ENCODE measurements at places on chromosomes 3 and 15. TPM values are rescaled to one million over a fixed set of nuclear protein-coding genes. Genes with fewer than 3 reads are reported as not detected.

- no peak for DNase-seq
These were observed 37.1 kb downstream of the ATP6V1A start for GRCh38 chr3:113783980-113784379.

The KNL1 gene
- 17.7 TPM for total RNA-seq

DNA sequence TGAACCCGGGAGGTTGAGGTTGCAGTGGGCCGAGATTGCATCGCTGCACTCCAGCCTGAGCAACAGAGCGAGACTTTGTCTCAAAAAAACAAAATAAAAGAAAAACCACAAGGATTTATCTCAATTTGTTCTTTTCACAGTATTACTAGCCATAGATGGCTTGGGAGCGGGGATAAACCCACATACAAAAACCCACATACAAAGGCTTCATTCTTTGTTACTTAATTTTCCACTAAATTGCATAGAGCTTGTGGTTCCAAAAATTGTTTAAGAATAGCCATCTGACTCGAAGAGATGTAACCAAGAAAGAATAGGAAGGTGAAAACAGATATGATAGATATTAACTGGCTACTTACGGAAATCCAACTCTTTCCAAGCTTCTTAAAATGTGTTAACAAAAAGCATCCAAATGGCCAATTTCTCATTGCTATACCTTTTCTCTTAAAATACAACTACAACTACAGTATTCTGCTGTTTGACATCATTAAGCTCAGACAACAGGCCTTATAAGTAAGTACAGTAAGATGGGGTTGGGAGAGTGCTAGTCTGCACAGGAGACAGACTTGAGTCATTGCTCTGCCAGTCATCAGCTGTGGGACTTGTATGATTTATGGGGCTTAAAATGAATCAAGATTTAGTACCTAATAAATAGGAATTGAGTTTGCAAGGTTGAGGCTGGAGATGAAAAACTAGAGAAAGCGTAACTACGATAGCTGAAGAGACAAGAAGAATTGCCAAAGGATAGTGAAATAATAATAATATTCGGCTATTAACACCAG is 96.6 kb upstream of the PLXND1 start:
- DNase-seq: no peak

- DNase-seq: peak; percentile 48
These were observed 28.0 kb upstream of the SUCNR1 start for GRCh38 chr3:151845306-151845905.

GRCh38 chr3:125587039-125587648 is 8.2 kb downstream of the OSBPL11 start:
- DNase-seq: no peak

DNA sequence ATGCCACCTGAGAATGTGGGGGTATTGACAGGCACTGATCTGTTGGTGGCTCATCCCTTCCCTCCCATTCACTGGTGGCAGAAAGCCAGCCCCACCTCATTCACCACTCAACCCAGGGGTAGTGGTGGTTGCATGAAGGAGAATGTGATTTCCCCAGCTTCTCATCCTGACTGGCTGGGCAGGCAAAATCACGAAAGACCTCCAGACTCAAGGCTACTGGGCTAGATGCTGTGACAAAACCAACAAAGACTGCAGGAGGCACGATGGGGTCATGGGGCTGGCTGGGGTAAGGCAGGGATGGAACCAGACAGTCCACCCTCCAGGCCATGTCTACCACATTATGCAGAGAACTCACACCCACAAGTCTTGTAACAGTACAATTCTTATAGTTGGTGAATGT is 33.9 kb downstream of the FSTL1 start:
- DNase-seq: no peak

The GHSR gene
- not detected for total RNA-seq

- peak; percentile 81 for DNase-seq
These were observed 89.7 kb downstream of the LIPC start for GRCh38 chr15:58521293-58521991.

The POPDC2 gene
- 0.16 TPM for total RNA-seq

The IMPDH2 gene
- total RNA-seq: 265 TPM

DNA sequence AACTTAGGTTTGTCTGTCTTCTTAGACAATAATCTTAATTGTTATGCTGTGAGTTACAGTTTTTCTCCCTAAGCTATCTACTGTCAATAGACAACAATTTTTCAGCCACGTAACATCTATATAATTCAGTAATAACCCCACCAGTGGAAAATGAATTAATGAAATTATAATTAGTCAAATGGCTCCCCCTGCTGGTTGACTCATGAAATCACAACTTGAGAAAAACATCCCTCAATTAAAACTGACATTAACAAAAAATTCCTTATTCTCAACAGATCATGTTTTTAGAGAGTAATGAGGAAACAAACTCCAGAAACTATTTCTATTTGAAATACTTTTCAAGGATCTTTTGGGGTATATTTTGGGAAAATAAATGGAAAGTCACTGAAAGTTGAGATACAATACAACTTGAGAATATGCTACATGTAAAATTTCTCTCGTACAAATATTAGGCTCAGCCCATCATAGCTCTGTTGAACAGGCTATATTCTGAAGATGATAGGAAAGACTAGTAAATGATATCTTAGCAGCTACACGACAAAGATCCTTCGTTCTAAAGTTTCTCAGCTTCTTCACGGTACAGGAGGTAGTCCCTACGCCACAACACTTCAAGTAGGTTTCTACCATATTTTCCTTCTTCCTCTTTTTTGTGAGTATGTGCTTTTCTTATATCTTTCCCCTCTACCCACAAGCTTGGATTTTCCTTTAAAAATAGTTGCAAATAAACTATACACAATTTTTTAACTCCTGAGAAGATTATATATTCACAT is 20.7 kb downstream of the PPP1R2 start:
- peak; percentile 76 for DNase-seq

The TICRR gene
- total RNA-seq: 15.2 TPM

DNA sequence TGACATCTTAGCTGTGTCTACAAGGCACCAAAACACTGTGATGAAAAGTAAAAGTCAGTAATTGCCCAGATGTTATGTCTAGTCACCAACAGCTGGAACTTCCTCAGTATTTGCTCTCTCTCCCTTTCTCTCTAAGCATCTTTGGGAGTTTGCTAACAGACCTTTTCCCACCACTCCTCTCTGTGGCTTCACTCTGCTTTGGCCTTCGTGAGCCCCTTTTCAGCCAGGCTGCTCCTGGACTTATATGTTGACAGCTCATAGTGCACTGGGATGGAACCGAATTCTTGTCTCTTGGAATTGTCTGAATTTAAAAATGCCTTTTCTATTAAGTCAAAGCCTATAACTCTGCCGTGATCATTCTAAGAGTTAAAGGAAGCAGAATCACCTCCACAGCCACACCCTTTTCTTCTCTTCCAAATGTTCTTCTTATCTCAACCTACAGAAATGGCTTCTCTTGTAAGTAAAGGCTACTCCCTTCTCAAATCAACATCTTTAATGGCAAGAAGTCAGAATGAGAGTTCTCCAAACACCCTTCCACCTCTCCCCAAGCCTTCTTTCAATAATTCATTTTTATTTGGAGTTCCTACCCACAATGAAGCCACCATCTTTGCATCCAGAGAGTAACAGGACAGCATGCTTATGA is 17.2 kb upstream of the FOXP1 start:
- DNase-seq: no peak

DNA sequence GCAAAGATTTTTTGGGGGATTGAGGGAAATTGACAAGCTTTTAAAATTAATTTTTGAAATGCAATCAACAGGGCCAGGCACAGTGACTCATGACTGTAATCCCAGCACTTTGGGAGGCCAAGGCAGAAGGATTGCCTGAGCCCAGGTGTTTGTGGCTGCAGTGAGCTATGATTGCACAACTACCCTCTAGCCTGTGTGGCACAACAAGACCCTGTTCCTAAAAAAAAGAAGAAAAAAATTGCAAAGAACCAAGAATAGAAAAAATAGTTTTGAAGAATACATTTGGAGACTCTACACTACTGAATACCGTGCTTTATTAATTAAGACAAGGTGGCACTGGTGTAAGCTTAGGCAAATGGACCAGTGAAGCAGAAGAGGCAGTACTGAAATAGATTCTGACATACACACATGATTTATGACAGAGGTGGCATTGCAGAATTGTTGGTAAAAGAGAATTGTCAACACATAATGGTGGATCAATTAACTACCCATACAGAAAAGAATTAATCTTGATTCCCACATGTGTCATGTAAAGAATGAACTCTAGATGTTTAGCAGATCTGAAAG is 443.3 kb upstream of the ATP11B start:
- no peak for DNase-seq

GRCh38 chr15:75349851-75350588 is 3.2 kb downstream of the NEIL1 start:
- DNase-seq: no peak

- peak; percentile 93 for DNase-seq
These were observed 41.2 kb upstream of the UBE2Q2 start for GRCh38 chr15:75801859-75802593.

The ISG20 gene
- 60.2 TPM for total RNA-seq

- peak; percentile 47 for DNase-seq
These were observed 104.7 kb downstream of the UNC13C start for GRCh38 chr15:54082836-54083492.

The GOLGA6L7 gene
- not detected for total RNA-seq

DNA sequence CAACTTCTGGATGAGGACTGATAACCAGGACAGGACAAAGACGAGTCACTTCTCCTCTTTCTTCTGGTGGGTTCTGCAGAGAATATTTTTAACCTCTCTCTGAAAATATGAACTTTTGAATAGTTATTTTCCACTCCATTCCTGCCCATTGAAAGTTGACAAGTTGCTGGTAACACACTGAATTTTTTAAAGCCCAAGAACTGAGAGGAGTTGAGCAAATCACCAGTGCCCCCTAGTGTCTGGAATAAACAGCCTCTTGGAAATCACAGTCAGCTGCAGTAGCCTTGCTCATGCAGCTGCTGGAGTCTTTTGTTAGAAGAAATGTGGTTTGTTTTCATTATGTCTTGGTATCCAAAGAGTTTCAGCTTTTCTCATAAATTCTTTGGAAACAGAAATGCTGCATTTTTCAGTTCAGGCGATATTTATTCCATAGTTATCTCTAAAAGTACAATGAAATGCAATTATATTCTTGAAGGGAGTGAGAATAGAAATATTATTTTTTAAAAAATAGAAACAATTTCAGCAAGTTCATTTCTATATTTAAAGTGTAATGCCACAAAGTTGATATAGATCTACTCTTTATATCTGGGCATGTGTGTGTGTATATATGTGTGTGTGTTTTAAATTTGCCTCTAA is 741.0 kb upstream of the CBLB start:
- DNase-seq: peak; percentile 90

The CLDN1 gene
- total RNA-seq: 14.2 TPM

The PAK2 gene
- 29.5 TPM for total RNA-seq
